Effector CD8-positive, alpha-beta T cell (primary cell): ENCODE measurements at places on chromosomes 7 and 10.
A peak's percentile ranks its signal among the peaks of the same experiment; 100 is the strongest.

DNA sequence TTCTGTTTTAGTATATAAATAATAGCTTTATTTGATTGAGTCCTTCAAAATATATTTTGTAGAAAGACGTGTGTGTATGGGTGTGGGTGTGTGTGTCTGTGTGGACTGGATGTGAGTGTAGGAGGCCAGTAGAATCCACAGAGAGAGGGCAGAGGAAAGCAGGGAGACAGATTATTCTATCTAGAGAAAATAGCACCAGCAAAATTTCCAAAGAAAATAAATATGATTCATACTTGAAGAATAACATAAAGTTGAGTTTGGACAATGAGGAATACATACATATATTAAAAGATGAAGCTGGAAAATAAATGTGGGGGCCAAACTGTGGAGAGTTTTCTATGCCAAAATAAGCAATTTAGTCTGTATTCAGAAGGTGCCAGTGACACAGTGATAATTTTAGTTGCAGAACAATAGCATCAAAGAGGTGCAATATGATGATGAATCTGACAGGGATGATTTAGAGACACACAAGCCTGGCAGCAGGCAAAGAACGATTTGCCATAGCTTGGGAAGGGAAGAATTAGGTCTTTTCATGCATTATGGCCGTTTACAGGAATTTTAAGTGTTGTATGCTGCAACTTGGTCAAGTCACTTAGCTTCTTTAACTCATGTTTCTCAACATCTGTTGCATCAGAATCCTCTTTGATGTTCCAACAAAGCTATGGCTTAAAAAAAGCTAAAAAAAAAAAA is 121.3 kb downstream of the SEMA3A start:
- no peak for DNase-seq

GRCh38 chr10:84138478-84139125 is 707 bp upstream of the GHITM start:
- no peak for DNase-seq

DNA sequence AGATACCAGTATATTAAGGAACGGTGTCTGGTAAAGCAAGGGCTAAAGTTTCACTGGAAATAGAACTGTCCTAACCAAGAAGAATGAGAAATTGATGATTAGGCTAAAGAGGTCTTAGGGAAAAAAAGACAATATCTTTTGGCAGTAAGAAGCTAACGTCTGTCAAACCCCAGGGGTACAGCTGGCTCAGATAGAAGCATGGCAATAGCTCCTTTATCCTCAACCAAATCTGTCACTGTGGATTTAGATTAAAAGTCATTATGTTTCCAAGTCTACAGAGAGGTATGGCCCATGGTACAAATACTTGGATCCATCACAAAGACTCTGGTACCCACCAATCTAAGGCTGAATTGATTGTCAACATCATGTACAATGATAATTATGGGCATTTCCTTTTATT is 8.6 kb upstream of the SLC16A9 start:
- DNase-seq: no peak

DNA sequence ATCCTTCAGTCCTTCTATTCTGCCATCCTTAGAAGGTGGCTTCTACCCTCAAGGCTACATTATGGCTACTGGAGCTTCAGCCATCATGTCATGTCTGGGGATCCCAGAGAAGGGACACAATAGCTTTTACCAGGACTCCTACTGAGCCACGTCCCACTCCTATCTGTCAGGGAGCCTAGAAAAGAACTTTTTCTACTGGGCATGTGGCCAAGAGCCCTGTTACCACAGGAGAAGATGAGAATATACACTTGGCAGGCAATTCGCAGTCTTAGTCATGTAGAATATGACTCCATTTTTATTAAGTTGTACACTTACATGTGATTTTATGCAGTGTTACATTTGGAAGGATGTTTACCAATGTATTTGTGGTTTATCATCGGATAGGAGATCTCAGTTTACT is 64.6 kb upstream of the KCNMA1 start:
- DNase-seq: no peak

DNA sequence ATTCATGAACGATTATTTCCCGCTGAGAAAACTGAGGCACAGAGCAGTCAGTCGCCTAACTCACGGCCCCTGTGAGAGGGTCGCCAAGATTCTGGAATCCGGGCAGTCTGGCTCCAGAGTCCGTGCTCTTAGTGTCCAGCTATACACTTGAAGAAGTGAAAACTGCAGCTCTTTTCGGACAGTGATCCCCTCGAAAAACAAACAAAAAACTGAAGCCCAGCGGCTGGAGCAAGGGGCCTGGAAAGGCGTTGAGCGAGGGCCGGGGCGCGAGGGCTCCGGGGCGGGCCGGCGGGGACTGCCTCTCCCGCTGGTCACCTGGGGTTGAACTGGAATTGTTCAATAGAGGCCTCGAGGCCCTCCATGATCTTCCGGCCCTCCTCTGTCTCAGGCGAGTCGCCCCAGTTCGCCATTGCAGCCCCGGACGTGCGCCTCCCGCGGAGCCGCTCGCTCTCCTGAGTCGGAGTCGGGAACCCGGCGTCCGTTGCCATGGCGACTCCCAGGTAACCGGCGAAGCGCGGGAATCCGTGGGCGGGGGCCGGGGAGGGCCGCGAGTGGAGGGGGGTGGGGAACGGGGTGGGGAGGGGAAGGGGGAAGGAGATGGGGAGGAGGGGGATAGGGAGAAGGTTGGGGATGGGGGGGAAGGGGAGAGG is 881 bp downstream of the C10orf67 start:
- peak; percentile 24 for DNase-seq

GRCh38 chr10:49417311-49418052 is 21.6 kb upstream of the DRGX start:
- no peak for DNase-seq

DNA sequence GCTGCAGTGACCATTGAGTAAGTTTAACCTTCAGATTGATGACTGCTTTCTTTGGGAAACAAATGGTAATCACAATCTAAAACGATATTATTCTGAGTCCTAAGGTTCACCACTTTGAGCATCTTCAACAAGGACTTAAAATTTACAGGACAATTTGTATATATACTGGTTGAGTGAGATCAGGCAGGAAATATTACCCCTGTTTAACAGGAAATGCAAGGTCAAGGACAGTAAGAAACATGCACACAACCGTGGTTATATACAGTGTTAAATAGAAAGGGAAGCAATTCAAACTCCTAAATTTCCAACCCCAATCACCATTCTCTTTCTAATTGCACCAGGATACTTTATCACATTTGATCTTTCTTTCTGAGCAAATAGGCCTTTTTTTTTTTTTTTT is 96.1 kb downstream of the ZNF277 start:
- no peak for DNase-seq

DNA sequence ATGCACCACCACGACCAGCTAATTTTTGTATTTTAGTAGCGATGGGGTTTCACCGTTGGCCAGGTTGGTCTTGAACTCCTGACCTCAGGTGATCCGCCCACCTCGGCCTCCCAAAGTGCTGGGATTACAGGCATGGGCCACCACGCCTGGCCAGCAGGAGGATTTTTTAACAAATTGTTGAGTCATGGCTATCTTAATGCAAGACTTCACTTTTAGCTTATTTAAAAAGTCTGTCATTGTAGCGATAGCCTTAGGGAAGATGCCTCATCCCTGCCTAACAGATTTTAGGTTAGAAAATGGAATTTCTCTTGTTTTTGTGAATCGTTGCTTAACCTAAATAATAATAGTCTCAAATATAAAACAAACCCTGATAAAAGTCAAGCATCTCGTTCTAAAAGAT is 35.5 kb downstream of the PPP2R2D start:
- DNase-seq: no peak

GRCh38 chr10:127175357-127176110 is 20.9 kb downstream of the INSYN2A start:
- DNase-seq: no peak

DNA sequence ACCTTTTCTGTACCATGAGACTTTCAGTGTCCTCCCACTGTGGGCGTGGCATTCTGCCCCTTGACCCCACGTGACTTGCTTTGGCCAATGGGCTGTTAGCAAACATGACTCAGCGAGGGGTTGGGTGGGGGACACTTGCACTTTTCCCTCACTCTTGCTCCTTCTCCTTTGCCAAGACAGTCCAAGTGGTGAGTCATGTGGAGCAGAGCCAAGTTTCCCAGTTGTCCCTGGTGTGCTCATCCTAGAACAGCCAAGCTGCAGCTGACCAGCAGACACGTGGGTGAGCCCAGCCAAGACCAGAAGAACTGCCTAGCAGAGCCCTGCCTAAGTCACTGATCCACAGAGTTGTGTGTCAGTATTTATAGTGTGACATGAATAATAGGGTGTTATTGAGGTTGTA is 82.8 kb upstream of the CPXM2 start:
- DNase-seq: no peak

GRCh38 chr10:110864662-110865140 is 7.0 kb upstream of the PDCD4 start:
- peak; percentile 31 for DNase-seq

DNA sequence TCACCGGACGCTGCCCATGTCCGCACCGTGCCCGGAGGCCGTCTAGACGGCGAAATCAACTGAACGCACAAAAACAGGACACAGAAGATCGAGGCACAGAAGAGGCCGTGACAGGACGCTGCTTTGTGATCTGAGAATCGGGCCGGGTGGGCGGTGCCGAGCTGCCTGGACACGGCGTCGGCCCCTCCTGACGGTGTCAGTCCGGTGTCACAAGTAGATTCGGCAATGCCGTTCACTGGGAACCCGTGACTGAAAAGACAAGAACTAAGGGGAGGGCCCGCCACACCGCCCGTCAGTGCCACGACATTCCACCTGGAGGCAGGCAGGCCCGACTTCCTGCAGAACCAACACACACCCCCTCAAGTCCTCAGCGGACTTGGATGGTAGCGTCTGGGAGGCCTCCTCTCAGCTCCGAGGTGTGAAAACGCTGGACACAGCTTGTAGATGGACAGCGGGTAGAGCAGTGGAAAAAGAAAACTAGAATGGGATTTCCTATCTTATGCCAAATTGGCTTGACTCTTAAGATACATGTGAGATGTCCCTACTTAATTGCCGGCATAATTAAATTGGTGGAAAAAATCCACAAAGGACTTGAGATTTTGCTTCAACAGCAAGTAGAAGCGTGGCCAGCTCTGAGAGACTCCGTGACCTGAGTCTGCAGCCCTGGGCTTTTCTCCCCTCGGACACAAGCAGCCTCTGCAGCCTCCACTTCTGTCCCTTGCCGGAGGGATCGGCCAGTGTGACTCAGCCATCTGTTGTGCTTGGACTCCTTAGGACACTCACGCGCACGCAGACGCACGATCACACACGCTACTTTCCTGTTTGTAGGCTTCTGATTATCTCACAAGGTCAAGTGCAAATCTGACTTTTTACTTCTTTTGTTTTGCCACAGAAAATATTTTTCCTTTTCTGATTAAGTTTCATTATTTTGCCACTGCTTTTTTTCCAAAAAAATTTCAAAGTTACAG is 269.0 kb downstream of the DIP2C start:
- no peak for DNase-seq

DNA sequence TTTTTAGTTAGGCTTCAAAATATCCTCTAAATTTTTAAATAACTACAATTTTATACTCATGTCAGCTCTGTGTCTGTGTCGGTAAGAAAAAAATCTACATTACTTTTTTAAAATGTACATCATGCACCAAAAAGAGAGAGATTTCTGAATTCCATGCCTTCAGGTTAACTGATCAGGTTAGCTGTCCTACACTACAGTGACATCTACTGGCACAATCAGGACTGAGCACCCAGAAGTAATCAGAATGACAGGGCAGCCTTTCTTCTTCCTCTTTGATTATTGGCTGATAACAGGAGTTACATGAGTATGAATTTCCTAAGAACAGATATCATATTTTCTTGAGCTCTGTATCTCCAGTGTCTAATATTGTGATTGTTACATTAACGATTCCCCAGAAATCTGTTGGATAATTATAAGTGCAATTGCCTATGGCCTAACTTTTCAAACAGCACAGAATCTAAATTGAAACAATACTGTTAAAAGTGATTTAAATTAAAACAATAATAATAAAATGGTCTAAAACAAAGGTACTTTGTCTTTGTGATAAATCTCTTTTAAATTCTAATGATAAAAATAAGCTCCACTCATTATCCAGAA is 41.8 kb upstream of the HYCC1 start:
- DNase-seq: peak; percentile 3

- no peak for DNase-seq
Measured at GRCh38 chr7:115477193-115477651, 553.3 kb downstream of the TFEC start.

DNA sequence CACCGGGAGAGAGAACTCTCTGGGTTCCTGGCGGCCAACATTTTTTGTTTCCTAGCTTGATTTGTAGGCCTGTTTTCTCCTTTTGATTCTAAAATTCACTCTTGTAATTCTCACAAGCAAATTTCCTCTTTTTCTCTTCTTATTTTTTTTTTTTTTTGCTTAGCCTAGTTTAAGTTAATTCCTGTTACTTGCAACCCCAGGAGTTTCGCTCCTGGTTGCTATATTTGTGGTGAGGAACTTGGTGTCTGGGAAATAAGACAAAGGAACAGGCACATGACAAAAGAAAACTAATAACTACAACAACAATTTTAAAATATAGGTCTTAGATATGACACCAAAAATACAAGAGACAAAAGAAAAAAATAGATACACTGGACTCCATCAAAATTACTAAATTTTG is 6.7 kb downstream of the AOAH start:
- no peak for DNase-seq

DNA sequence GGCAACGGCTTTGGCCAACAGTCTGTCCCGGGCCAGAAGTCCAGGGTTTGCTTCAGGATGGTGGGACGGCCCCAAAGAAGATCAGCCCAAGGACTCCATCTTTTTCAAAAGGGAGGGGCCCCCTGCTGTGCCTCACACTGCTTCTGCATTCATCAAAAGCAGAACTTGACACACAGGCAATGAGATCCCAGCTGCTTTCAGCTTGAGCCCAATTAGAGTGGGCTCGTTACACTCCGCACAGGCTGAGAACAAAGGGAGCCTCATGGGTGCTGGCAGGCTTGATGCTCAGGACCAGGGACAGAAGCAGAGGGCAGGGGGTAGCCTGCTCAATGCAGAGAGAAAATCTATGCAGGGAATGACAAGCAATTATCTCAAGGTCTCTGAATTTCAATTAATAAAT is 45.5 kb downstream of the VOPP1 start:
- DNase-seq: no peak

- DNase-seq: no peak
Measured at GRCh38 chr7:157021071-157021870, 10.8 kb upstream of the MNX1 start.

DNA sequence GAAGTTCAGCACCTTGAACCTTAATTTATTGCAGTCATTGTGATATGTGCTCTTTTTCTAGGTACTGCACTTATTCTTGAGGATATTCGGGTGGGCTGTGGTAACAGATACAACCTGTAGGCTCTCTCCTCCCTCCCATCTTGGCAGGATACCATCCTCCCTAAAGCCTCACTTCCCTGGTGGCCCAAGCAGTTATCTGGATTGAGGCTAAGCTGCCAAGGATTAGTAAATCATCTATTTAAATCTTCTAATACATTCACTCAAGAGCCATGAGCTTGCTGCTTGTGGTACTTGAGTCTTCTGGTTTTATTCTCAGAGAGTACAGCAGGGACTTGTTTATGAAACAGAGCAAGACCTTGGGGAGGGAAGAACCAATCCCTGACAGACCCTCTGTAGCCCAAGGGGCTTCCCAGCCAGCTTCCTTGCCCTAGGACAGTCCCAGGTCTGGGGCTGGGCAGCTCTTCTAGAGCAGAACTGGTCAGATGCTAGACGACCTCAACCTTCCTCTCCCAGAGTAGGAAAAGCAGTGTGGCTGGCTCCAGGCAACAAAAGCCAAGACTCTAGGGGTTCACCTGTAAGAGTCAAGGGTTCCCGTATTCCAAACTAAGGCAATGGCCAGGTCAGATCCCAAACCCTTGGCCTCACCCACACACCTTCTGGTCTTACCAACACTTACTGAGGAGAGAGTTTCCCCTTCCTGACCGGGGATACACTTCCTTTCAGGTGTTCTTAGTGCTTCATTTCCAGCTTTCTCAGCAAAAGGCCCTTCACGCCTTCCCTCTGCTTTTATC is 21.3 kb downstream of the WNT8B start:
- no peak for DNase-seq
